ENCODE measurements at places on chromosomes 6 and 20.

DNA sequence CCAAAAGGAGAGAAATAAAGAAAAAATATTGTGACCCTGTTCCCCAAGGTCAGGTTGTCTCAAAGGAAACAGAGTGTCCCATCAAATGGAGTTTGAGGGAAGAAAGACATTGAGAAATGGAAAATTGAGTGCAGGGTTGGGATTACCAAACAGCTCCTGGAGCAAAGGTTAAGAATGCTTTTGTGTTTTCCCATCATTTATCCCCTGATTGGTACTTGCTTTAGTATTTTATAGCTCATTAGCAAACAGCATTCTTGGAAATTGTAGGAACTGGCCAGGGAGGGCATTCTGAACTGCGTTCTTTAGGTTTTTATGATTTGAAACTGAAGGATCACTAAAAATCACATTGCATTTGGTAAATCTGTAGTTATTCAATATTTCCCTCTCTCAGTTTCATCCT, 59.0 kb upstream of the NELFCD start:
- DNase-seq, result no peak

DNA sequence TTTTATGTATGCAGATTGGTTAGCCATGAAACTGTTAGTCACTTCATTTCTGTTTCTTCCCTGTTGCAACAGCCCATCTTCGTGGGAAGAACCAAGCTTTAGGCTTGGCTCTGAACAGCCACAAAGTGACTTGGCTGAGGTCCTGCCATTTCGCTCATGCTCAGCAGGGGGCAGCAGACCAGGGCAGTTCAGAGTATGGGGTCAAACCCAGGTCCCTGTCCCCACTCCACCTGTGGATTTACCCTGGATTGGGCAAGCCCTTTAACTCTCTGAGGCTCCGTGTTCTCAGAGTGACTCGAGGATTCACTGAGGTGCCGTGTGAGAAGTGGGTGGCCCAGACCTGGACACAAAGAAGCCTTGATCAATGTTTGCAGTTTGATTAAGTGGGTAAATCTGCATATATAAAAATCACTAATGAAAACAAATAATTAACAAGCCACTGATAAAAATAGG, 19.8 kb upstream of the MAP1LC3A start:
- no peak for DNase-seq

DNA sequence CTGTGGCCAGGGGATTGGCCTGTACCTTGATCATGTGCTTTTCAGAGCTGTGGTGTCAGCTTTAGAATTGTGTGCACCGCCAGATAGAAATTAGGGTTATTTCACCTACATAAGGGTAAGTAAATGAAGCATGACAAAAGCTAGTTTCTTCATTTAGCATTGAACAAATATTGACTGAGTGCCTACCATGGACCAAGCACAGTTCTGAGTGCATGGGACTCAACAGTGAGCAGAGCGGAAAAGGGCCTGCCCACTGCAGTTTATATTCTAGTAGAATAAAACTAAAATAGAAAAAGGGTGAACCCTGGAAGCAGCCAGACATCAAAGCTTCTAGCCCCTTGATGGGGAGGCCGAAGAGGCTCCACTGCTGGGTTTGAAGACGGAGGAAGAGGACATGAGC, 25.6 kb downstream of the ECT2L start:
- no peak for DNase-seq

DNA sequence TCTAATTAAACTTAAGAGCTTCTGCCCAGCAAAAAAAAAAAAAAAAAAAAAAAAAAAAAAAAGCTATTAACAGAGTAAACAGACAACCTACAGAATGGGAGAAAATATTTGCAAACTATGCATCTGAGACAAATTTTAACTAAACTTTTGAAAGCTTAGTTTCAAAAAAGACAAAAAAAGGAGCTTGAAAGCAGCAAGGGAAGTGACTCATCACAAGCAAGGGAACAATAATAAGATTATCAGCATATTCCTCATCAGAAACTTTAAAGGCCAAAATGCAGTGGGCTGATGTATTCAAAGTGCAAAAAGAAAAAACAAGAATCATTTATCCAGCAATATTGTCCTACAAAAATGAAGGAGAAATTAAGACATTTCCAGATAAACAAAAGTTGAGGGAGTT, 158.6 kb downstream of the RNF144B start:
- DNase-seq, result no peak

- no peak for DNase-seq
Observed at GRCh38 chr6:37089783-37090182, 80.2 kb upstream of the PIM1 start.

GRCh38 chr6:28940858-28941683, 17.3 kb upstream of the TRIM27 start:
- DNase-seq, result no peak

DNA sequence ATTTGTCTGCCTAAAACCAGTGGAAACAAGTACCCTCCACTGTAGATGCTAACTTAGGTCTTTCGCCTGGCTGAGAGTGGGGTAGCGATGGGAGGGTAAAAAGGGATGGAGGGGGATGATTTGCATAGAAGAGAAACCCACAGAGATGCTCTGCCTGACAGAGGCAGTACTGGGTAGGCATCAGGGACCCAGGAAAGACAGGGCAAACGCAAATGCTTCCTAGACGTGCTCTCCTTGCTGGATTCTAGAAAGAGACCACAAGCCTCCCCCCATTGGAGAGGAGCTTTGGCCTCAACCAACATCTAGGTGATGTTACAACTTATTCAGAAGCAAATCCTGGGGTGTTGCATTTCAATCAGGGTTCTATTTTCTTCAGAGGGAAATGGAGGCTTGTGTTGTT, 3.2 kb downstream of the OLIG3 start:
- no peak for DNase-seq

GRCh38 chr20:56769921-56770600, 141.0 kb downstream of the TFAP2C start:
- no peak for DNase-seq

- no peak for DNase-seq
Observed at GRCh38 chr6:16504609-16505008, 256.7 kb downstream of the ATXN1 start.

DNA sequence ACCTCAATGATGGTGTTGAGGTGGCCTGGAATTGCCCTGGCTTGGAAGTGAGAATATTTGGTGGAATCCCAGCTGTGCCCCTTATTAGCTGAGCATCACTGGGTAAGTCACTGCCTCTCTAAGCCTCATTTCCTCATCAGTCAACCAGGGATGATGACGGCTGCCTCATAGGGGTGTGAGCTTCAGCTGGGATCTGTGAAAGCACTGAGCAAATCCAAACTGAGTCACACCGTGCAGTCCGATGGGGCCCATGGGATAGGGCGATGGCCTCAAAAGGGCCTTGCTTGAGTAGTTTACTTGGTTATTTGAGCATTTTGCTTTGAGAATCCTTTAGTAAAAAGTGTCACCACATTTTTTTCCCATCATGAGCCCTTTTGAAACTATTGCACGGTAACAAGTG, 1.1 kb downstream of the SLC22A1 start:
- no peak for DNase-seq

- DNase-seq, result no peak
Observed at GRCh38 chr6:81977486-81977885, 225.0 kb upstream of the TENT5A start.

DNA sequence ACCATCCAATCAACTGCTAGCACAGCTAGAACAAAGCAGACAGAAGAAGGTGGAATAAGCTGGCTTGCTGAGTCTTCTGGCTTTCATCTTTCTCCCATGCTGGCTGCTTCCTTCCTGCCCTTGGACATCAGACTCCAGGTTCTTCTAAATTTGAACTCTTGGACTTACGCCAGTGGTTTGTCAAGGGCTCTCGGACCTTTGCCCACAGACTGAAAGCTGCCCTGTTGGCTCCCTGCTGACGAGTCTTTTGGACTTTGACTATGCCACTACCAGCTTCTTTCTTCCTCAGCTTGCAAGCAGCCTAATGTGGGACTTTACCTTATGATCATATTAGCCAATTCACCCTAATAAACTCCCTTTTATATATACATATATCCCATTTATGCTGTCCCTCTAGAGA, 164.1 kb upstream of the GJE1 start:
- no peak for DNase-seq

DNA sequence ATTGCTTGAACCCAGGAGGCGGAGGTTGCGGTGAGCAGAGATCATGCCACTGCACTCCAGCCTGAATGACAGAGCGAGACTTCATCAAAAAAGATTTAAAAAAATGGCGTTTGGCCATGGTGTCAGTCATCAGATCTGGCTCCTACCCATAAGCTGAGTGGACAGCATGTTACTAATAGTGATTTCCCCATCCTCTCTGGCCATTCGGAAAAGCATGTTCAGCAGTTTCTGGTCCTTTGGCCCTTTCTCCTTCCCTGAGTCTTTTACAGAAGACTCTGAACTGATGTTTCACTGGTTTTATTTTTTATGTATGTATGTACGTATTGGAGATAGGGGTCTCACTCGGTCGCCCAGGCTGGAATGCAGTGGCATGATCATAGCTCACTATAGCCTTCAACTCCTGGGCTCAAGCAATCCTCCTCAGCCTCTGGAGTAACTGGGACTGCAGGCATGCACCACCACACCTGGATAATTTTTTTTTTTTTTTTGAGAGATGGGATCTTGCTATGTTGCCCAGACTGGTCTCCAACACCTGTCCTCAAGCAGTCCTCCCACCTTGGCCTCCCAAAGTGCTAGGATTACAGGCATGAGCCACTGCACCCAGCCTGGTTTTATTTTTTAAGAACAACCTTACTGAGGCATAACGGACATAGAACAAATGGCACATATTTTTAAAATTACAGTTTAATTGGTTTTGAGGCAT, 84.2 kb upstream of the CNKSR3 start:
- DNase-seq, result no peak

DNA sequence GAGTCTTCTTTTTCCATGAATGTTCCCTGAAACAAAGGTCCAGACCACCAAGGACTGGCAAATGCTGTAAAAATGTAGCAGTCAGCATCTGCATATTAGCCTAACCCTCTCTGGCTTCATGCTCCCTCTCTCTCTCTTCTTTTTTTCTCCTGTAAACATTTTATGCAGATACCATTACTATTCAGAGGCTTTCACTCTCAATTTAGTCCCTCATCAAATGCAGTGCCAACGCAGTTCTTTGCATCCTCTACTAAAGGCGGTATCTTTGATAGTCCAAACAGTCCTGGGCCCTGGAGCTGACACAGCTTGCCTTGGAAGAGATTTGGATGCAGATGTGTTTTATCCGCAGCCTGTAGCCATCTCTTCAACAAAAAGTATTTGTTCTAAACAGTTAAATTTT, 167.1 kb upstream of the MMS22L start:
- DNase-seq, result no peak

GRCh38 chr20:54139188-54139587, 34.6 kb downstream of the CYP24A1 start:
- DNase-seq, result no peak

DNA sequence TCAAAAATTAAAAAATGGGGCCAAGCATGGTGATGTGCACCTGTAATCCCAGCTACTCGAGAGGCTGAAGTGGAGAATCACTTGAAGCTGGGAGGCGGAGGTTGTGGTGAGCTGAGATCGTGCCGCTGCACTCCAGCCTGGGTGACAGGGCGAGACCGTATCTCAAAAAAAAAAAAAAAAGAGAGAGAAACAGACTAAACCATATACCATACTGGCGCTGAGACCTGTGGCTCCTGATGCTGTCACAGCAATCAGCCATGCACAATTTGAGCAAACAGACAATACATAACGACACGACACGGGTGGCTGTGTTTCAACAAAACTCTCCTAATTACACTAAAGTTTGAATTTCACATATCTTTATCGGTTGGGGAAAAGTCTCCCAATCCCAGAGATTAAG, 14.9 kb upstream of the CBFA2T2 start:
- DNase-seq, result no peak

DNA sequence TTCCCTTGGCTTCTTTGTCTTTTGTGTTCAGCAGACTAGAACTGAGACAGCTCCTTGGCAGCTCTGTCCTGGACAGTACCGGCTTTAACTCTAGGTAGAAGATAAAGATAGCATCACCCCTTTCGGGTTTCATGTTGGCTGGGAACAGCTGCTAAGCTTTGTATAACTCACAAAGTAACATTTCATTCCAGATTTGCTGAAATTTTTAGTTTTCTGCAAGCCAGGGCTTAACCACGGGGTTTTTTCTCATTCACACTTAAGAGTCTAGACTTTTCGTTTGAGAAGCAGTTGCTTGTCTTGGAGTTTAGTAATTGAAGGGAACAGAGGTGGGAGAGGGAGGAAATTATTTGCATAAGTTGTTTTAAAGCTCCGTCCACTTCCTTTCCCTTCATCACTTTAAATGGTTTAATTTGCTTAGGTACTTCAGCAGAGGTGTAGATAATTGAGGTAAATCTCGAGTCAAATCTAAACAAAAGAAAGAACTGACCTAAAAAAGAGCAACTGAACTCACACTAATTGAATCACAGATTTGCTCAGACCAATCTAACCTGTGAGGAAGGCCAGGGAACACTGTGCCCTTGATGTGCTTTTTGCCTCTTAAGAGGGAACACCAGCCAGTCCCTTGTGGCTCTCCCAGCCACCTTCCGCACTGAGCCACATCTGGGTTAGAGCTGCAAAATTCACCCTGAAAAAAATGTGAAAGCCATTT, 48.3 kb downstream of the RREB1 start:
- no peak for DNase-seq

DNA sequence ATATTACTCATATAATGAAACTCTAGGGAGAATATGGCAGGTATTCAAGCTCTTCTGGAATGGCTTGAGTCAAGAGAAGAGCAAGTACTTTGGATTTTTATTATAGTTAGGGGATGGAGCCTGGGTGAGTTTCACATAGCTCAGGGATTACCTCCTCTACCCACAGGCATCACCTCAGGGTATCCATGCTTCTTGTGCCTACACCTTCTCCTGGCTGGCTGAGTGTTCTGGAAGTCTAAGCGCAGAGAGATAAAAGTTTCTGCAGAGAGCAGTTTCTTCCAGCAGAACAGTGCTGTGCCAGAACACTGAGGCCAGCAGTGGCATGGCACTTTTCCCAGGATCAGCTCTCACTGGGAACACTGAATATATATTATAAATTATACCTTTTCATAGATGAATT, 199.7 kb upstream of the KCNQ5 start:
- no peak for DNase-seq

DNA sequence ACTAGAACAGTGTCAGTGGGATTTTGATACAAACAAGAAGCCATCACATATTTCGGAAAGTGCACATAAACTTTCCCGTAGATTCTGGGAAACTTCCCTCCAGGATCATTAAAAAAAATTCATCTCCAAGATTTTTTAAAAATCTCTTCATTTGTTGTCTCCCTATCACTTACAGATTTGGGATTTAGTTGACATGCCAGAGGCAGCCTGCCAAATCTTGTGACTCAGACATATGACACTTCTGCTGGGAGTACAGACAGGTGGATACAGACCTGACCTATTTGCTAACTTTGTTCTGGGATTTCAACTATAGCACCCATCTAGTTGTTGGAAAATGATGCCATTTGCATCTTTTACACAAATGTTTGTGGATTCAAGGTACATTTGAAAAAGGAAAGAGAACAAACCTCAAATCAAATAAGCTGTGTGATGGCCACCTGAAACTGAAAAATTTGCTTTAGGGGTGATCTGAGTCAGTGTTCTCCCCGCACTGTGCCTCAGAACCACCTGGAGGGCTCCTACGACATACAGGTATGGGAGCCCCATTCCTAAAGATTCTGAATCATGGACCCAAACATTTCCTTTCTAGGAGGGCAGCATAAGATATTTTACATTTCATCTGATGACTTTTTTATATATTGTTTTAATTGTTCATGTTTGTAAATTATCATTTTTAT, 21.9 kb upstream of the CD2AP start:
- DNase-seq, result no peak
